ENCODE measurements at places on chromosomes 11 and 22.

GRCh38 chr11:2204361-2205213, 33.0 kb upstream of the TH start:
- DNase-seq = no peak

GRCh38 chr22:45867118-45867905, 109.7 kb downstream of the WNT7B start:
- no peak for DNase-seq

GRCh38 chr11:5288108-5288905, 13.4 kb downstream of the OR51B4 start:
- DNase-seq = no peak

DNA sequence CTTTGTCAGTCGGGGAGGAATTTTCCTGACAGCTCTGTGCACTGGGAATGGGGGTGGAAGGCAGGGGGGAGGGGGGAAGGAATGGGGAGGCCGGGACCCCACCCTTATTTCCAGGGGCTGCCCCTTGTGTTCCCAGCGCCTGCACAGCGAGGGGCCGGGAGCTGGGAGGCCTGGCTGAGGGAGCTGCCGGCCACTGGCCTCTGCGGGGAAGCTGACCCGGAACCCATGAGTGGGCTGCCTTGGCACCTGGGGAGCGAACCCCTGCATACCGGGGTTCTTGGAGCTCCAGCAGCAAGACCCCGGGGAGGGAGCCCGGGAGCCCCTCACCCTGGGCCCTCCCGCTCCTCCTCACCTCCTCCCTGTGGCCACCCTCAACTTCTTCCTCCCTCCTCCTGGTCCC, 3.5 kb downstream of the H19 start:
- no peak for DNase-seq

GRCh38 chr11:12812849-12813248, 138.6 kb downstream of the TEAD1 start:
- no peak for DNase-seq

GRCh38 chr11:20647976-20648565, 21.3 kb upstream of the NELL1 start:
- DNase-seq = no peak

DNA sequence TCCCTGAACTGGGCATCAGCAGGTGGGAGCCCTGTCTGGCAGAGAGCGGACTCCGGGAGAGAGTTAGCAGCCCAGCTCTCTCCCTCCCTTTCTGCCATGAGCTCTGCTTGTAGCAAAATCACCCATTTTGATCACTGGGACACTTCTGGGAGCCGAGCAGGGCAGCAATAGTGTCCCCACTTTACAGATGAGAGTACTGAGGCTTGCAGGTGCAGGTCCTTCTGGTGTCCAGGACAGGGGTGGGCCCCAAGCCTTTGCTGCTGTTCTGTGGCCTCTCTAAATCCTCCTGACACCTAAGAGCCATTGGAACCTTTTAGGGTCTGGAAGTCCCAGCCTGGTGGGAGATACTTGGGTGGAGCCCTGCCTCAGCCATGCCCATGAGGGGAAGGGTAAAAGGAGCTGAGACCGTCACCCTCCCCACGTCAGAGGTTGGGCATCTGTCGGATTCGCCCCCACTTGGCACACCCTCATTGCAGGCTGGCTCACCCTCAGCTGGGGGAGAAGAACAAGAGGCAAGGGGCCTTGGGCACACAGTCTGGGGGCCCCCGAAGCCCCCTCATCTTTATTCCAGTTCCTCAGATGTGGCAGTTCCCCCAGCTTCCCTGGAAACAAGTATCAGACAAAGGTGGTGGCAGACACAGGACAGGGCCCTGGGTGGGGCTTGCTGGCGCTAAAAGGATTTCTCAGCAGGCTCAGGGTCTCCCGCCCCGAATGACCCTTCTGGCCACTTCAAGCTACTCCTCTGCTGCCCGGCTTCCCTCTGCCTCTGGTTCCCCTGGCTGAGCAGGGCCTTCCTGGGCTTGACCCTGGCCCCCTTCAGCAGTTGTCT, 4.5 kb downstream of the RIN1 start:
- no peak for DNase-seq

DNA sequence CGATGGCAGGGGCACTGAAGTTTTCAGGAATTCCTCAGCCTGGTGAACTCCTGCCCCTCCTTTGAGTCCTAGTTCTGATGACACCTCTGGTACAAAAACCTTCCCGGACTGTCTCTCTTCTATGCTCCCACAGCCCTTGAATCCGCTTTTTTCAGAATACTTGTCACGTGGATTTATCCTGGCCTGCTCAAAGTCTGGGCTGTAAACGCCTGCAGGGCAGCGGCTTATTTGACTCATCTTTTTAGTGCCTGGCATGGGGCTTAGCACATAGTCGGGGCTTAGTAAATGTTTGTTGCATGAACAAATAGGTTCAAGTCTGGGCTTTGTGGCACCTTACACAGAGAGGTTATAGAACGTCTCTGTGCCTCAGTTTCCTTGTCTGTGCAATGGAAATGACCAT, 13.4 kb upstream of the KCNJ11 start:
- no peak for DNase-seq

- DNase-seq = no peak
These were observed 1.5 kb upstream of the LARGE1 start for GRCh38 chr22:33921525-33922348.

Measured in stimulated activated CD8-positive, alpha-beta memory T cell treated with anti-CD3 and anti-CD28 coated beads, Interleukin-2, amount 100 ng/mL, for 1 hour (primary cell).